ENCODE measurements at places on chromosomes 1 and 21.

DNA sequence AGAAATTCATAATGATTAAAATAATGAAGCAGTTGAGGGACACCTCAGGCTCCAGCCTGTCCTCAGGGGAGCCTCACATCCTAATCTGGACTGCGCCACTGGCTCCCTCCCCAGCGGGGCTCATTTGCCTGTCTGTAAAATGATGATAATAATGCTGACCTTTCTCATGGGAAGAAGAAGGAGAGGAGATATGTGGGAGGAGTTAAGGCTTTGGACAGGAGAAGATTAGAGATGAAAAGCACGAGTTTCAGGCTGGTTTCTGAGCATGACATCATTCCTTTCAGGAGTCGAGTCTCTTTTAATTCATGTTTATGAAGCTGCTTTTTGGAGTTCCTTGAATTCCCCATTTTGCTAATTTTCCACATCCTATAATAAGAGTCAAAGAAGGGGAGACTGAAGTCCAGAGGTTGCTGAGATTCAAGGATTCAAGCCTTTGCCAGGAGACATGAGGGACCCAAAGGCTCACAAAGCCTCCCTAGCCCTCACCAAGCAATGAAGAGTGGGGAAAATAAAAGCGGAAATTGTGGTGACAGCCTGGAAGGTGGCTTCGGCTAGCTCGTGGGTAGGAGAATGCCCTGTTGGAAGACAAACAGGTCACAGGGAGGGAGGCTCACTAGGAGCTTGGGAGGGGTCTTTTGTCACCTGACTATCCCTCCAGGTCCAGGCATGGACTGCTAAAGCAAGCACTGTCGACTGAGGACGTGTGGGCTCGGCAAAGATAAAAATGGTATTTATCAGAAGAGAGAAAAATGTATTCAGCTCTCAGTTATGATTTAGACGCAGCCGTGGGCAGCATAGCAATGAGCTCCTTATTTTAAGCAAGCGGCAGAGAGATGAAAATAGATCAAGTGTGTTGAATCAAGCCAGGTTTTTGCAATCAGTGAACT, 27.5 kb upstream of the STMN1 start:
- no peak for DNase-seq
- peaks cover 2% of the 10 kb centered on the region for H3K4me1 ChIP-seq
- H3K4me3 ChIP-seq: no peak overlapping the region
- peaks cover 17% of the 10 kb centered on the region for H3K27me3 ChIP-seq
- no peak overlapping the region for H3K27ac ChIP-seq

DNA sequence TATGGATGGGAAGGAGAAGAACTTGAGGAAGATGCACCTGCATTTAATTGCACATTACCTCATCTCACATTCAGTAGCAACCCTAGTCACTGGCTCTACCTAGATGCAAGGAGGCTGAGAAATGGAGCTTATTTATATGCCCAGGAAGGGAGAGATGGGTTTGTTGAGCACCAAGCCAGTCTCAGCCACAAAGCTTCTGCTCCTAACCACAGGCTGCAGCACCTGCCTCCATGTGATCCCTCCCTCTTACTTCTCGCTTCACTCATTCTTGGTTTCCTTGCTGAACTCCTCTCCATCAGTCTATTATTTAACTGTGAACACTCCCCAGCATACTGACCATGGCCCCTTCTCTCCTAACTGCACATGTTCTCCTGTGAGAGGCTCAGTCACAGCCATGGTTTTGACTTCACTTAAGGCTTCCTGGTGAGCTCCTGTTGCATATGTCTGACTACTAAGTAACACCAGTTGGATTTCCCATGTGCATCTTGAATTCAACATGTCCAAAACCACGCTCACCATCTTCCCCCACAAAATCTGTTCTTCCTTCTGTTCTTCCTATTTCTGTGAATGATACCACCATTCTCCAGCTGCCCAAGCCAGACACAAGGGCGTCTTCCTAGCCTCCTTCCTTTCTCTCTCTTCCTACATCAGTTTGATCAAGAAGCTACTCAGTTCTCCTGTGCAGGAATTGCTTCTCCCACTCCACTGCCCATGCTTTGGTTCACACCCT, 139.8 kb downstream of the AK5 start:
- H3K4me1 ChIP-seq: peaks cover 19% of the 10 kb centered on the region
- H3K27ac ChIP-seq: no peak overlapping the region
- peaks cover 7% of the 10 kb centered on the region for H3K36me3 ChIP-seq

GRCh38 chr1:202160377-202160940, at the start of gene PTPN7:
PTPN7 (minus strand) TSS chr1:202160602; CDS start chr1:202159402, 1,200 bp downstream.
- peak within 1 kb of the TSS; percentile 98 for H3K4me3 ChIP-seq
- peak; percentile 84 for DNase-seq
- H3K36me3 ChIP-seq: peaks cover 48% of the 10 kb centered on the region
- H3K27me3 ChIP-seq: no peaks in the 10 kb centered on the region
- peak within 1 kb of the TSS; percentile 99 for H3K27ac ChIP-seq

- no peak overlapping the region for H3K27ac ChIP-seq
- no peak for DNase-seq
- no peaks in the 10 kb centered on the region for H3K27me3 ChIP-seq
- H3K36me3 ChIP-seq: peaks cover 35% of the 10 kb centered on the region
- H3K4me3 ChIP-seq: no peak overlapping the region
- peaks cover 9% of the 10 kb centered on the region for H3K4me1 ChIP-seq
Measured at GRCh38 chr1:43844114-43844513, 89.5 kb upstream of the ARTN start.

DNA sequence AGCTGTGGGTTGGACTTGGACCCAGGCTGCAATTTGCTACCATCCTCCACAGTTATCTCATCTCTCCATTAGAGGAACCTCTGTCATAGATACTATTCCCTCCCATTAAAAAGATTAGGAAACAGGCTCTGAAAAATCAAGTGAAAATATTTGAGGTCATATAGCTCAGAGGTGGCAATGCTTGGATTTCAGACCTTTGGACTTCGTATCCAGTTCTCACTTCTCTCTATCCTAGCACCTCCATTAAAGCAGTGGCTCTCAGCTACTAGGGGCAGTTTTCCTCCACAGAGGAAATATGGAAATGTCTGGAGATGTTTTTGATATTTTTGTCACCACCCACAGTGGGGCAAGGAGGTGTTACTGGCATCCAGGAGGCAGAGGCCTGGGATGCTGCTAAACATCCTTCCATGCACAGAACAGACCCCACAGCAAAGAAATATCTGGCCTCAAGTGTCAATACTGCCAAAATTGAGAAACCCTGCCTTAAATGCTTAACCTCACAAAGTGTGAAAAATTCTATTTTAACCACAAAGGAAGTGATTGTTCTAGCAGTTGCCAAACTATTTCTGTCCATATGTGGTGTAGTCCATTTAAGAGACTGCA, 54.1 kb downstream of the C8A start:
- H3K4me1 ChIP-seq: no peaks in the 10 kb centered on the region
- no peaks in the 10 kb centered on the region for H3K36me3 ChIP-seq
- no peak overlapping the region for H3K27ac ChIP-seq
- H3K27me3 ChIP-seq: no peaks in the 10 kb centered on the region
- H3K4me3 ChIP-seq: no peak overlapping the region
- DNase-seq: no peak

DNA sequence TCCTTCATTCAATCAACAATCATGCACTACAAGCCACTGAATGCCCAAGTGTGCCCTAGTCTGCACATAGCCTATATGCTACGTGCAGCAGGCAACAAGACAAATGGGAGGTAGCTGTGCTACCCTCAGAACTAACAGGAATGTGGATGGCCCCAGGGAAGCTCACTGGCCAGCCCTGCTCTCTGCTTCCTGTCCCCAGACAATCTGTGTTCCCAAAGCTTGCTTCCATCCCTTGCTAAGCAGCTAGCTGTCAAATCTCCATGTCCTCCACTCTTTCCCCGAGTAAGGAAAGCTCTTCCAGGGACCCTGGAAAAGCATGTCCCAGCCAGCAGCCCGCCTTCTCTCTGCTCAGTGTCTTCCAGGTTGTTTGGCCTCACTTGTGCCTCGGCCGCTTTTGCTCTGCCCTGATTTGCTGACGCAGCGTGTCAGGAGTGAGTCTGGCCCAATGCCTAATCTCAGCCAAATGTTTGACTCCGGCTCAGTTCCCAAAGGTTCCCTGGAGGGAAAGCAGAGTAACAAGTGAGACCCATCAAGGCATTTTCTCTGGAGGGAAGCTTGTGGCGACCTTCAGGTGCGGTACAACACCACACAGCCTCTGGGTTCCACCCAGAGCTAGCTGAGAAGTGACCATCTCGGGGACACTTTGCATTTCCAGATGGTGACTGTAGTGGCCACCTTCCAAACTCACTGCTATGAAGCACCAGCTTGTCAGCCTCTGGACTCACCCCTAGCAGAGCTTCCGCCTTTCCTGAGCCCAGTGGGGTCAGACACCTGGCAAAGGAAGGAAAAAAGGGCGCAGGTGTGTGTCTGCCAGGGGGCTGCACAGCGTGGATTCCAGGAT, 243.4 kb downstream of the RHOU start:
- no peaks in the 10 kb centered on the region for H3K27me3 ChIP-seq
- H3K4me3 ChIP-seq: no peak overlapping the region
- H3K4me1 ChIP-seq: no peaks in the 10 kb centered on the region

- DNase-seq: no peak
- H3K4me1 ChIP-seq: no peaks in the 10 kb centered on the region
- peaks cover 13% of the 10 kb centered on the region for H3K27me3 ChIP-seq
- peaks cover 2% of the 10 kb centered on the region for H3K36me3 ChIP-seq
- no peak overlapping the region for H3K27ac ChIP-seq
Measured at GRCh38 chr1:91619881-91620280, 119.2 kb downstream of the CDC7 start.

GRCh38 chr1:46675549-46676314, 4.1 kb downstream of the TEX38 start:
- peak overlapping the region; percentile 44 for H3K4me3 ChIP-seq
- peaks cover 35% of the 10 kb centered on the region for H3K4me1 ChIP-seq
- H3K36me3 ChIP-seq: peaks cover 55% of the 10 kb centered on the region

DNA sequence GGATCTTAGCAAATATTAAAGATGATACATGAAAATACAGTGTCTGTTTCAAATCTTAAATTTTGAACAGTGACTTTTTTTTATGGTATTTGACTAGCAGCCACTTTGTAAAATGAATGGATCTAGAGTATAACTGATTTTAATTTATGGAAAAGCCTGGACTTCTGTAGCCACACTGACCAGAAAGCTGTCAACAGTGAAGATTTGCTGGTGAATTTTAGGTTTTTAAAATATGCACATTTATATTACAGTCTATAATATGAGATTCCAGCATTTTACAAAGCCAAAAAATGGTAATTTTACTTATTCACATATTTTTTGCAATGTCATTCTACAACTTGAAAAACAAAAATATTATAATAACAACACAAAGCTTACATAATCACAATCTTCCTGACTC, 131.8 kb downstream of the NEGR1 start:
- no peaks in the 10 kb centered on the region for H3K4me1 ChIP-seq
- DNase-seq: no peak
- no peak overlapping the region for H3K27ac ChIP-seq
- no peaks in the 10 kb centered on the region for H3K36me3 ChIP-seq
- H3K27me3 ChIP-seq: no peaks in the 10 kb centered on the region

DNA sequence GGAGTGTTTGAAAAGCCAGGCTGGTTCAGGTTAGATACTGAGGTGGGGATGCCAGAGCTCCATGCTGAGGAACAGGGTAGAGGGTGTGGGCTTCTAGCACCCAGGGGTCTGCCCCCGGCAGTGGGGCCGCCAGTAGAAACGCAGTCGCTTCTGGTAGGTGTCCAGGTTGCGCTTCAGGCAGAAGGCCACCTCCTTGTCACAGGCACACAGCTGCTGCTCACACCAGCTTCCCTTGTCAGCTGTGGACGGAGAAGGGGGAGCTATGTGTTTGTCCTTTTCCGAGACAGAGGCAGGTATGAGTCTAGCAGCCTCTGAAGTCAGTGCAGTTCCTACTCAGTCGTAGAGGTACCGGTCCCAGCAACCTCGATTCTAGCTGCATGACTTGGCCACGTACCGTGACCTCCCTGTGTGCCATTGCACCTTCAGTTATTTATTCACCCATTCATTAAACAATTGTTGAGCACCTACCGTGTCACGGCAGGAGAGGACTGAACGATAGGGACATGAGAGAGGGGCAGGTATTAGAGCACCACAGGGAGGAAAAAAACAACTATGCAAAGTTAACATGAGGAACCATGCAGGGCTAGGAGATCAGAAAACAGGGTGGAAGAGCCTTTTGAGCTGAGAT, 5.2 kb downstream of the PLA2G2D start:
- no peak for DNase-seq
- H3K4me3 ChIP-seq: no peak overlapping the region
- H3K4me1 ChIP-seq: no peaks in the 10 kb centered on the region

DNA sequence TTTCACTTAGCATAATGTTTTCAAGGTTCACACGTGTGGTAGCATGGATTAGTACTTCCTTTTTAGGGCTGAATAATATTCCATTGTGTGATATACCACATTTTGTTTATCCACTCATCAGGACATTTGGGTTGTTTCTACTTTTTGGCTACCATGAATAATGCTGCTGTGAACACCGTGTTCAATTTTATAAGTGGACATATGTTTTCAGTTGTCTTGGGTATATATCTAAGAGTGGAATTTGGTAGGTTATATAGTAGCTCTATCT, 3.8 kb downstream of the IL22RA1 start:
- no peak for DNase-seq
- peaks cover 5% of the 10 kb centered on the region for H3K4me1 ChIP-seq
- peaks cover 9% of the 10 kb centered on the region for H3K27me3 ChIP-seq
- no peak overlapping the region for H3K27ac ChIP-seq
- H3K4me3 ChIP-seq: no peak overlapping the region

DNA sequence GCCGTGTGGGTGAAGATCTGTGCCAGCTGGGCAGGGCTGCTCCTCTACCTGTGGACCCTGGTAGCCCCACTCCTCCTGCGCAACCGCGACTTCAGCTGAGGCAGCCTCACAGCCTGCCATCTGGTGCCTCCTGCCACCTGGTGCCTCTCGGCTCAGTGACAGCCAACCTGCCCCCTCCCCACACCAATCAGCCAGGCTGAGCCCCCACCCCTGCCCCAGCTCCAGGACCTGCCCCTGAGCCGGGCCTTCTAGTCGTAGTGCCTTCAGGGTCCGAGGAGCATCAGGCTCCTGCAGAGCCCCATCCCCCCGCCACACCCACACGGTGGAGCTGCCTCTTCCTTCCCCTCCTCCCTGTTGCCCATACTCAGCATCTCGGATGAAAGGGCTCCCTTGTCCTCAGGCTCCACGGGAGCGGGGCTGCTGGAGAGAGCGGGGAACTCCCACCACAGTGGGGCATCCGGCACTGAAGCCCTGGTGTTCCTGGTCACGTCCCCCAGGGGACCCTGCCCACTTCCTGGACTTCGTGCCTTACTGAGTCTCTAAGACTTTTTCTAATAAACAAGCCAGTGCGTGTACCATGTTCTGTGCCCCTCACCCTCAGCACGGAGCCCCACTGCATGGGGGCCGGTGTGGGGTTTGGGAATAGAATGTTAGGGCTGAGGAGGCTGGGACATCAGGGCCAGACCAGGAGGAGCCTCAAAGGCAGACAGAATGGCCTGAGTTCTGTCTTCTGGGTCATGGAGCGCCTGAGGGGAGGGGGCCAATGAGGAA, 21.3 kb downstream of the SERINC2 start:
- no peaks in the 10 kb centered on the region for H3K36me3 ChIP-seq
- no peaks in the 10 kb centered on the region for H3K4me1 ChIP-seq
- H3K27me3 ChIP-seq: no peaks in the 10 kb centered on the region
- H3K4me3 ChIP-seq: no peak overlapping the region
- DNase-seq: no peak
- no peak overlapping the region for H3K27ac ChIP-seq

All from activated CD4-positive, alpha-beta memory T cell treated with anti-CD3 and anti-CD28 coated beads, Interleukin-2, amount 10 ng/mL, durations not matched to agents 7 days and 5 days (primary cell).